ENCODE measurements at places on chromosomes 5 and 9. TPM values are rescaled to one million over a fixed set of nuclear protein-coding genes. Genes with fewer than 3 reads are reported as not detected.

DNA sequence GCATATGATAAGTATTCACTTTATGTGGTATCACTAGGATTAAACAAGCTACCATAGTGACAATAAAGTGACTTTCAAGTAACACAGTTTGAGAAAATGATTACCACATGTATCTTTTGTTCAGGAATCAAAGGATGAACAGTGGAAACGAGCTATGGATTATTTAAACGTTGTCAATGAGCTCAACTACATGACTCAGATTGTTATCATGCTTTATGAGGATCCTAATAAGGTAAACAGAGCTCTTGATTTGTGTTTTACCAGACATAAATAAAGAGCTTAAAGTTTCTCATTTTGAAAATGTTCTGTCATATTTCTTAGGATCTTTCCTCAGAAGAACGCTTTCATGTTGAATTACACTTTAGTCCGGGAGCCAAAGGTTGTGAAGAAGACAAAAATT, 57.4 kb downstream of the PPIP5K2 start:
- H3K27me3 ChIP-seq: no peaks in the 10 kb centered on the region
- H3K4me1 ChIP-seq: no peaks in the 10 kb centered on the region
- H3K4me3 ChIP-seq: no peak overlapping the region
- DNase-seq: no peak
- peaks cover 23% of the 10 kb centered on the region for H3K36me3 ChIP-seq
- no peak overlapping the region for H3K27ac ChIP-seq

DNA sequence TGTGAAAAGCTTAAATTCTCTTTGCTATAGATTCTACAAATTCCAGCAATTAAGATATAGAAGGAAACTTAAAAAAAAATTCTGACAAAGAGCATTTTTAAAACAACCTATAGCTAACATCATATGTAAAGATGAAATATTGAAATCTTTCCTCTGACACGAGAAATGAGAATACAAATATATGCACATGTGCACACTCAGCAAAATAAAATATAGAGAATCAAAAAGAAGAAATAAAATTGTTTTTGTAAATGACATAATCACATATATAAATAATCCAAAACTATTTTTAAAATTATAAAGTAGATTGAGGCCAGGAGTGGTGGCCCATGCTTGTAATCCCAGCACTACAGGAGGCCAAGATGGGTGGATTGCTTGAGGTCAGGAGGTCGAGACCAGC, 265.1 kb downstream of the IRX2 start:
- no peak overlapping the region for H3K4me3 ChIP-seq
- no peaks in the 10 kb centered on the region for H3K4me1 ChIP-seq
- no peaks in the 10 kb centered on the region for H3K27me3 ChIP-seq
- H3K27ac ChIP-seq: no peak overlapping the region
- H3K36me3 ChIP-seq: no peaks in the 10 kb centered on the region

DNA sequence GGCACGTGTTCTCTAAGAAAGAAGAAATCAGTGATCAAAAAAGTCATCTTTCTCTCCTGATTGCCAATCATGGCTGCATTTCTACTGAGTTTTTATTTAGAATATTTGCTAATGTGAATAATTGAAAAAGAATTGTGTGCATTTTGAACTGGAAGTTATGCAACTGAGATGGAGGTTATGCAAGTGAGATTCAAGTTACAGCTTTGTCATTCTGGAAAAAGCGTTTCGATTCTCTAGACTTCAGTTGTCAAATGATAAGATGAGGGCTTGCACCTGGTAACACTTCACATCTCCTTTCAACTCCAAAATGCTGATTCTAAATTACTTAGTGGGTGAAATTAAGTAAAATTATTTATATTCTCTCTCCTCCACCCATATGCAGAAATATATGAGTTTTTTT, 36.4 kb downstream of the C6 start:
- DNase-seq: peak; percentile 2
- H3K4me1 ChIP-seq: no peaks in the 10 kb centered on the region
- H3K4me3 ChIP-seq: no peak overlapping the region
- no peaks in the 10 kb centered on the region for H3K36me3 ChIP-seq

DNA sequence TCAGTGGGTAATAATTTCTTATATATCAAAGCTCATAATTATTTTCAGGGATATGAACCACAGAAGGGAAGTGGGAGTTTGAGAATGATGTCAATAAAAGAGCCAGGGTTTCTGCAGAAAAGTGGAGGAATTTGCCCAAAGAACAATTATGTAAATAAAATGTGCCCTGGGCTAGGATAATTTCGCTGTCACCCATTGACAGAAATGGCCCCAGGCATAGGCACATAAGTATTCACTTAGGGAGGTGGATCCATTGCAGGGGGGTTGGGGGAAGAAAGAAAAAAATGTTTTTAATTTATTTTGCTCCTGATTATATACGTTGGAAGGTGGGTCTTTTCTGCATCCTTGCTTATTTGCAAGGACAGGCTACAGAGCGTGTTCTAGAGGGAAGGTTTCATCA, 135.1 kb upstream of the IRX2 start:
- no peak overlapping the region for H3K27ac ChIP-seq
- no peaks in the 10 kb centered on the region for H3K36me3 ChIP-seq
- DNase-seq: no peak
- no peaks in the 10 kb centered on the region for H3K4me1 ChIP-seq
- no peak overlapping the region for H3K4me3 ChIP-seq
- no peaks in the 10 kb centered on the region for H3K27me3 ChIP-seq

GRCh38 chr9:132795511-132796303, 82.4 kb downstream of the AK8 start:
- H3K4me1 ChIP-seq: peaks cover 17% of the 10 kb centered on the region
- peaks cover 53% of the 10 kb centered on the region for H3K27me3 ChIP-seq
- H3K27ac ChIP-seq: no peak overlapping the region
- no peak for DNase-seq
- no peak overlapping the region for H3K4me3 ChIP-seq
- no peaks in the 10 kb centered on the region for H3K36me3 ChIP-seq

GRCh38 chr5:5699062-5699461, 276.6 kb downstream of the ICE1 start:
- no peaks in the 10 kb centered on the region for H3K27me3 ChIP-seq
- DNase-seq: no peak
- no peak overlapping the region for H3K27ac ChIP-seq

DNA sequence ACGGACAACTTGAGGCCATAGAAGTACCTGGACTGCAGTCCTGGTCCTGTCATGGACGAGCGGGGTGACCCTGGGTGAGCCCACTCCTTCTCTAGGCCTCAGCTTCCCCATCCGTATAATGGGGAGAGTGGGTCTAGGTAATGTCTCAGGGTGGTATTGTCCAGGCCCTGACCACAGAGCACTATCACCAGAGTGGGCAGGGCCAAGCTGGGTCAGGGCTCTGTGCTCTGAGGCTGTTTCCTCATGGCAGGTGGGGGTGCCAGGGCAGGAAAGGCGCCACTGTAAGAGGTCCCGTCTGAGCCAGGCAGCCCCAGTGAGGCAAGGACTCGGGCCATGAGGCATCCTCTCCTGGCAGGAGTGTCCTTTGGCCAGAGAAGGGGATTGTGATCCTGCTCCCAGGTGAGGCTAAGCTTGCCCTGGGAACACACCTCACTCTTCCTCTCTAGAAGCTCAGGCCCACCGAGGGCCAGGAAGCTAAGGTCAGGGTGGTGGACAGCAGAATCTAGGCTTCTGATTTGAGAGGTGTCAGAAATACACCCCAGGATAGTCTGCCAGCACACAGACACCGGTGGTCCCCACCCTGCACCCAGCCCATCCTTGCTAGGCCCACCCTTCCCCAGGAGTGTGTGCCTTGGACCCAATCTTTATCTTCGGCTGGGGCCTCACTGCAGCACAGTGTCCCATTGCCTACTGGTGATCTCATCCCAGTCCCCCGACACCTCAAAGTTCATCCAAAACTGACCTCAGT, 1.5 kb upstream of the MYOZ3 start:
- H3K27ac ChIP-seq: no peak overlapping the region
- peaks cover 11% of the 10 kb centered on the region for H3K4me1 ChIP-seq
- DNase-seq: no peak
- no peaks in the 10 kb centered on the region for H3K27me3 ChIP-seq
- H3K36me3 ChIP-seq: no peaks in the 10 kb centered on the region

DNA sequence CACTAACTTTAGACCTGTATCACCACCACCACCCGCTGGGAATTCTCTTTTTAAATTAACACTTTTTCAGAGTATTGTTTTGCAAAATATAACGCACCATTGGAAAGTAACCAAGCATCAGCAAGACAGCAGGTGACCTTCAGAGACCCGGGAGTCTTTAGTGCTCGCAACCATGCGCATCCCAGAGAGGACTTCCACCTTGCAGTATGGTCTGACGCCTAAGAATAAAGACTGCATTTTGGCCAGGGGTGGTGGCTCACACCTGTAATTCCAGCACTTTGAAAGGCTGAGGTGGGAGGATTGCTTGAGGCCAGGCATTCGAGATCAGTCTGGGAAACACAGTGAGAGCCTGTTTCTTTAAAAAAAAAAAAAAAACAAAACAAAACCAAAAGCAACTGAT, 113.8 kb downstream of the MED27 start:
- DNase-seq: no peak
- H3K4me1 ChIP-seq: no peaks in the 10 kb centered on the region
- no peak overlapping the region for H3K27ac ChIP-seq
- H3K36me3 ChIP-seq: no peaks in the 10 kb centered on the region
- H3K27me3 ChIP-seq: no peaks in the 10 kb centered on the region

GRCh38 chr5:147485046-147485445, 24.8 kb downstream of the DPYSL3 start:
- H3K27ac ChIP-seq: no peak overlapping the region
- DNase-seq: no peak
- H3K4me1 ChIP-seq: peaks cover 3% of the 10 kb centered on the region
- no peak overlapping the region for H3K4me3 ChIP-seq

Gene ITK
- total RNA-seq: 87.7 TPM

DNA sequence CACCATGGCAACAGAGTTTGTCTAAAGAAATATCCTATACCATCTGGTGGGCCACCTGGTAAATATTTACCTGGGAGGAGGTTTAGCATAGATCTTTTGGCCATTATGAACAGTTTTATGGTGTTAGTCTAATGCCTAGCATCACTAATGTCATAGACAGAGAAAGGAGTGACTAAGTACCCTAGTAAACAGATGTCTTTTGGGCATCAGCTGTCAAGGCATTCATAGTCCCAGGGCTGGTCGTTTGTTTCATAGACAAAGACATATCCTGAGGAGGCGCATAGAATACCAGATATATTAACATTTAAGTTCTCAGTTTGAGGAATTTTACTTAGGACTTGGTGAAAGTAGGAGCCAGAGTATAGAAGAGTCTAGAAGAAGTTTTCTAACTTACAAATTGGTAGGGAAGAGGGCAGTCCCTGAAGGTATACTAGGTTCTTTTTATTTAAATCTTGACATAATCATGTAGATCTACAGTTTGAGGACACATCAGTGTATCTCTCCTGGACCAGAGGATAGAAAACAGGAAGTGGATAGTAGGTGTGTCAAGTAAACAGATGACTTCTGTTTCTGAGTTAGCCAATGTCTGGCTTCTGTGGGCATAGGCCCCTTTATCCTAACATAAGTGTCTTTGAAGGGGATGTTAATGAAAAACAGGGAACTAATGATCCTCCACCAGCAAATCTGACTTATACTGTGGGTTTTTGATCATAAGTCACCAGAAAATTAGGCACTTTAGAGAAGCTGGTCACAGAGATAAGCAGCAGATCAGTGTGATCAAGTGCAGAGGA, 105.0 kb upstream of the PRSS3 start:
- H3K4me3 ChIP-seq: no peak overlapping the region
- H3K4me1 ChIP-seq: no peaks in the 10 kb centered on the region
- no peaks in the 10 kb centered on the region for H3K36me3 ChIP-seq

DNA sequence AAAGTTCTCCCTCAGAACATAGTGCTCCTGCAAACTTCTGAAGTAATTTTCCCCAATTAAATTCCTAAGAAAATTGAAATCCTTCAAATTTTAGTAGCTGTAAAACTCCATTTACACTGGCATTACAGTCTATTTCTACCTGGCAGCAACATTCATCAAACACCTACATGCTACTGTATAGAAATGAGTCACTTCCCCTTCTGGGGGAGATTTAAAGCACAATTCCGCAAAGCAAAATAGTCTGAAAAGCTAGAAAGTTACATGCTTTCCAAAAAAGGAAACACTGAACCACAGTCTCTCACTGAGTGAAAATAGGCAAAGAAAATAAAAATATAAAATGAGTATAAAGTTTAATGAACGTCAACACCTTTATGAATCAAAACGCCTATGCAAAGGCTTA, 43.3 kb downstream of the MCTP1 start:
- DNase-seq: no peak
- no peaks in the 10 kb centered on the region for H3K36me3 ChIP-seq
- H3K4me1 ChIP-seq: no peaks in the 10 kb centered on the region
- H3K4me3 ChIP-seq: no peak overlapping the region
- no peak overlapping the region for H3K27ac ChIP-seq
- H3K27me3 ChIP-seq: no peaks in the 10 kb centered on the region

GRCh38 chr9:113591899-113592625, 128.5 kb downstream of the RGS3 start:
- H3K36me3 ChIP-seq: peaks cover 8% of the 10 kb centered on the region
- no peak for DNase-seq
- no peaks in the 10 kb centered on the region for H3K4me1 ChIP-seq
- H3K27me3 ChIP-seq: no peaks in the 10 kb centered on the region
- no peak overlapping the region for H3K27ac ChIP-seq
- H3K4me3 ChIP-seq: no peak overlapping the region

- no peaks in the 10 kb centered on the region for H3K4me1 ChIP-seq
- H3K27me3 ChIP-seq: no peaks in the 10 kb centered on the region
- H3K4me3 ChIP-seq: no peak overlapping the region
- H3K27ac ChIP-seq: no peak overlapping the region
- DNase-seq: no peak
These were observed 9.1 kb downstream of the PFDN1 start for GRCh38 chr5:140293849-140294100.

DNA sequence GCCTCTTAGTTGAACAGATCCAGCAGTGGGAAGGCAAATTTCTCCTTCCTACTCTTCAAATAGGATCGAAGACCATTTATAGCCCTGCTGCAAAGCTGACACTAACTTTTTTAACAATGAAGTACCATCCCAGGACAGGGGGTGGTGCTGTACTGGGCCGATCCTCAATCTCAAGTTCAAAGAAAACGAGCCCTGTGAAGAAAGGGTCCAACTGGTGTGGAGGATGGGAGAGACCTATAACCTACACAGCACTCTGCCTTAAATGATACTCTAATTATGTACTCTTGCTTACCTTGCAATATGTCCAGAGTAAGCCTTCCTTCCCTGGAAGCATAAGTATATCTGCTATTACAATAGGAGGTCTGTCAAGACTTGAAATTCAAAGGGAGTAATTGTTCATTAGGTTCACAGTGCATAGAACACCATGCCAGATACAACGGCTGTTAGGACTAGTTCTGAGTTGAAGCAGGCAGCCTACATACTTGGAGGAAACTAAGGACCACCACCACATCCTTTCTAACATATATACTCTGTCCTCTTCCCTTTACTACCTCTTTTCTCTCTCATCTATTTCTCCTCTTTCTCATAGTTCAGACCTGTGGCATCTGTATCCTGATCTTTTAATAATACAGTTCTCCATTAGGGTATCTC, 6.2 kb downstream of the ETF1 start:
- DNase-seq: no peak
- peaks cover 34% of the 10 kb centered on the region for H3K36me3 ChIP-seq
- no peaks in the 10 kb centered on the region for H3K27me3 ChIP-seq
- H3K4me3 ChIP-seq: no peak overlapping the region
- H3K4me1 ChIP-seq: peaks cover 6% of the 10 kb centered on the region
- no peak overlapping the region for H3K27ac ChIP-seq

Gene RLN2
- 5.2 TPM for total RNA-seq

Measured in thymus (tissue), 14 donors.